Left ventricle myocardium inferior (tissue), 1 donor: ENCODE measurements at places on chromosomes 2 and 18.

- DNase-seq, result no peak
Measured at GRCh38 chr2:180133736-180134135, 126.6 kb upstream of the CWC22 start.

GRCh38 chr2:222568865-222569264 lies 87.0 kb downstream of the FARSB start:
- peak; percentile 34 for DNase-seq

- DNase-seq, result no peak
Measured at GRCh38 chr18:853471-853870, 41.4 kb upstream of the YES1 start.

- no peak for DNase-seq
Measured at GRCh38 chr18:51150113-51150700, 47.3 kb downstream of the MEX3C start.

DNA sequence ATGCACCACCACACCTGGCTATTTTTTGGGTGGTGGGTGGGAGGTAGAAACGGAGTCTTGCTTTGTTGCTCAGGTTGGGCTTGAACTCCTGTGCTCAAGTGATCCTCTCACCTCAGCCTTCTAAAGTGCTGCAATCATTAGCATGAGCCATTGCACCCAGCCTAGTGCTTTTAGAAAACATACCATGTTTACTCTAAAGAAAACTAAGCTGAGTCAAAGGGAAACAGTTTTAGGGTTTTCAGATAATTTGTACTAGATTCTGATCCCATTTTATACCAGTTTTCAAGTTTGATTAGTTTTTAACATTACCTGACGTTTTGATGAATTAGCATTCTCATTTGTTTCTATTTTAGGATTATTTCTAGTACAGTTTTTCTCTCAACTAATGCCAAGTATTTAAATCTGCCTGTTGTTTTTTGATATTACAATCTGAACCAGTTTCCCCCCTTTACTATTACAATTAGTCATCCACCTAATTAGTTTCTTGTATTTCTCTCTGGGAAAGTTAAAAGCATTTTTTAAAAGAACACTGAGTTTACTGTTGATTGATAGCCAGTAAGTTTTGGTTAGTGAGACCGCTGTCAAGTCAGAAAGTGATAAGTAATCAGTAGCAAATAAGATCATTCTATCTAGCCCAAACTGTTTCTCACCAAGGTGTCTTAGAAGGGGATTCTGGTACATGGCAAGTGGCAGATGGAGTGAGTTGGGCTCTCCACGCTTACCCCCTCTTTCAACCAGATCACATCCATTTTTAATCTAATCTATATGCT lies 24.2 kb upstream of the TBR1 start:
- no peak for DNase-seq

DNA sequence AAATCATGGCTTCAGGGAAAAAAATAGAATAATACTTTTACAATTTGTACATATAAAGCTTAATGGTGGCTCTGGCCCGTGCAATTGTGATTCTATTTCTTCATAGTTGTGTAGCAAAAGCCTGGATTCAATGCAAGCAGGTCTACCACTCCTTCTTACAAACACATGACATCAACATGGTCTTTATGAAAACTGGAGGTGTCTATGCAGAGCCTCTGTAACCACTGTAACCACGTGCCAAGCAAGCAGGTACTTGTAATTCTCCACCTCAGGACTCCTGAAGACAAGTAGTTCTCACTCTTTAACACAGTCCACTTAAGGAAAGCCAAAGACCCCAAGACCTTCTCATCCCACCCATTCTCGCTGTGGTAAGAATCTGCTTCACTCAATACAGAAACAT lies 62.6 kb downstream of the METTL4 start:
- DNase-seq, result no peak

- no peak for DNase-seq
Measured at GRCh38 chr2:84880395-84880644, 564 bp downstream of the TRABD2A start.

- no peak for DNase-seq
Measured at GRCh38 chr2:43737097-43737854, 36.6 kb upstream of the DYNC2LI1 start.

DNA sequence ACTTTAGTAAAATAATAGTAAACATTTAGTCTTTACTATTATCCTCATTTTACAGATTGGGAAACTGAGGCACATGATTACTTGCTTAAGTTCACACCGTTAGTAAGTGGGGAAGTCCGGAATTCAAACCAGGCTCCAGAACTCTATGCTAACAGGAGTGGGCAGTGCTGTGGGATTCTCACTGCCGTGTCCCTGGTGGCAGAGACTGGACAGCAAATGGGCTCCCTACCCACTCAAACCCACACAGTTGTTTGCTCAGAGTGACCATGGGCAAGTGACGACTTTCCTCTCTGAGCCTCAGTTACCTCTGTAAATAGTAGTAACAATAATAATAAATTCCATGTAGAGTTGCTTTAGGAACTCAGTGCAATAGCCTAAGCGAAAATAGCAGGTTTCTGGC lies 24.0 kb downstream of the MAIP1 start:
- DNase-seq, result no peak

GRCh38 chr2:98911376-98912154 lies 24.5 kb downstream of the CRACDL start:
- no peak for DNase-seq

DNA sequence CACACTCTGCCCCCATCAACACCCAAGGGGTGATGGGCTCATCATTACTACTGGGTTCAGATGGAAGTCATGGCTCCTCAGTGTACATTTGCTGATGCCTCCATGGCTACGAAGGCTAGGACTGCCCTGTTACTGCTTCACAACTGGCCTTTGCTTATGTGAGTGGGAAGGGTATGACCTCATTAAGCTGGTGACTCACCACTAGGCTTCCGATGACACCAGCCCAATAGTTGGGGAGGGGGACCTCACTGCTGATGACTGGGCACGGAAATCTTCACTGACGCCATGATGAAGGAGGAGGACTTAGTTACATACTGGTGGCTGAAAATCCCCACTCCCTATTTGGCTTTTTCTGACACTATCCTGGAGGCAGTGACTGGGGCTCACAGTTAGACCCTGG lies 263.2 kb downstream of the CMPK2 start:
- no peak for DNase-seq

- peak; percentile 46 for DNase-seq
Measured at GRCh38 chr2:38947241-38948239, 57.9 kb downstream of the ARHGEF33 start.

DNA sequence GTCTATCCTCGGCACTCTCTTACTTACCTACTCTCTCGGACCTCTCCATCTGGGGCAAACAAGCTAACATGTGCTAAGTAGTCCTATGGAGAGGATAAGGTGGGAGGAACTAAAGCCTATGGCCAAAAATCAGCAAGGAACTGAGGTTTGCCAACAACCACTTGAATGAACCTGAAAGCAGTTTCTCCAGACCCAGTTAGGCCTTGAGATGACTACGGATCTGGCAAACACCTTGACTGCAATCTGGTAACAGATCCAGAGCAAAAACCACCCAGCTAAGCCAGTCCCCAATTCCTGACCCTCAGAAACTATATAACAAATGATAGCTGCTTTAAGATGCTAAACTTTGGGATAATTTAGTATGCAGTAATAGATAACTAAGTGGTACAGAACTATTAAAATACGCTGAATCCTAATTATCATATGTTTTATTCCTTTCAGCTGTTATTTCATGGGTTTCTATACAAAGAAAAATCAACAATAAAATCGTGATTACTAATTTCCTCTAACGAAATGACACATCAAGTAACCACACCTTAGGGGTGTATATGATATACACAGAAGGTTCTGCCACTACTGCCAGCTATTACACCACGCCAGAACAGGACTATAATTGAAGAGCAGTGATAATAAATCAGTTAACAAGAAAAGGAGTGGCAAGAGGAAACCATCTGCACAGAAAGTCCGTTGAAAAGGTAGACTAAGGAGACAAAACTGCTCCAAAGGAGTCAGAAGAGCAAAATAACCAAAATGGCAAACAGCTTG lies 3.2 kb downstream of the FARSB start:
- no peak for DNase-seq

DNA sequence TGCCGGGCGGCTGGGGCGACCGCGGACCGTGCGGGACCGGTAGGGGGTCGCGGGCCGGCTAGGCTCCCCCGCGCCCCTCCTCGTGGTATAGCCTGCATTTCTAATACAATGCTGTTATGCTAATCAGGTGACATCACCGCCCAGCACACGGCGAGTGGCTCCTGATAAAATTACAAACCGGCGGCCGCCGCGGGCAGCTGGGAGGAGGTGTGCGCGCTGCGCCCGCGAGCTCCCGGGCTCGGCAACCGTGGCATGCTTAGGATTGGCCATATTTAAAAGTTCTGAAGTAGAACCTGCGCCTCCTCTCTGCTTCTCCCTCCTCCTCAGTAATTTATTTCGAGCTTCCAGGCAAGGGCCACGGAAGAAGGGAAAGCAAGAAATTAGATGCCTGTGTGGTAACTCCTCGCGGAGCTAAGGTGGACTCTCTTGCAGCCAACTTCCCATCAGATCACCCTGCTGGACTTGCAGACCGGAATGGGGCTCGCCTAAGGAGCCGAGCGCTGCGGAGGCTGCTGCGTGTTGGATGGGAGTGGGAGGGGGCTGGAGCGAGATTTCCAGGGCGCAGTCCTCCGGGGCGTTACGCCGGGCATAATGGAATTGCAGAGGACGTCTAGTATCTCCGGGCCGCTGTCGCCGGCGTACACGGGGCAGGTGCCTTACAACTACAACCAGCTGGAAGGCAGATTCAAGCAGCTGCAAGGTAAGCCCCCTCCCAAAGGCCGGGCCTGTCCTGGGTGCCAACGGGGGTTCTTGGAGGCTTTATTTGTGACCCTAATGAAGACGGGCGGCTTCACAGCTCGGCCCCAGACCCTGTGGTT lies 102.3 kb downstream of the SPTBN1 start:
- peak; percentile 53 for DNase-seq

GRCh38 chr2:7517088-7517487 lies 599.9 kb downstream of the RNF144A start:
- no peak for DNase-seq

GRCh38 chr2:105634198-105634597 lies 110.5 kb upstream of the NCK2 start:
- DNase-seq, result no peak

GRCh38 chr2:69151931-69152330 lies 139.0 kb downstream of the ANTXR1 start:
- DNase-seq, result peak; percentile 22

- no peak for DNase-seq
Measured at GRCh38 chr2:85800586-85800985, 46.8 kb downstream of the ATOH8 start.

- no peak for DNase-seq
Measured at GRCh38 chr2:28568533-28568932, 72.7 kb downstream of the PLB1 start.

DNA sequence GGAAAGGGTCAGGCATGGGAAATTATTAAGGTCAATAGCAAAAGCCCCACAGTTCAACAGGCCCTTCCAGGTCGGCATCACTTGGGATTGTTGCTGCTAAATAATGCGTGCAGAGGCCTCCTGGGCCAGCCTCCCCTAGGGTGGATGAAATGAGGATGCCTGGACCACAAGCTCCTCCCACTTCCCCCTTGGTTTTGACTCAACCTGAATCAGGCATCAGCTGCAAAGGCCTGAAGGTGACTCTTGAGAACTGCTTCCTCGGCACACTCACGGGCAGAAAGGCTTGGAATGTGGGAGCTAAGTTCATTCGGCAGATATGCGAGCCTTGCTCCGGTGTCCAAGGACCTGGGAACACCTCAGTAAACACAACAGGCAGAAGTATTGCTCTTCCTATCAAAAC lies 69.3 kb downstream of the MBP start:
- no peak for DNase-seq

- DNase-seq, result no peak
Measured at GRCh38 chr2:55009277-55010060, 40.8 kb downstream of the RTN4 start.

DNA sequence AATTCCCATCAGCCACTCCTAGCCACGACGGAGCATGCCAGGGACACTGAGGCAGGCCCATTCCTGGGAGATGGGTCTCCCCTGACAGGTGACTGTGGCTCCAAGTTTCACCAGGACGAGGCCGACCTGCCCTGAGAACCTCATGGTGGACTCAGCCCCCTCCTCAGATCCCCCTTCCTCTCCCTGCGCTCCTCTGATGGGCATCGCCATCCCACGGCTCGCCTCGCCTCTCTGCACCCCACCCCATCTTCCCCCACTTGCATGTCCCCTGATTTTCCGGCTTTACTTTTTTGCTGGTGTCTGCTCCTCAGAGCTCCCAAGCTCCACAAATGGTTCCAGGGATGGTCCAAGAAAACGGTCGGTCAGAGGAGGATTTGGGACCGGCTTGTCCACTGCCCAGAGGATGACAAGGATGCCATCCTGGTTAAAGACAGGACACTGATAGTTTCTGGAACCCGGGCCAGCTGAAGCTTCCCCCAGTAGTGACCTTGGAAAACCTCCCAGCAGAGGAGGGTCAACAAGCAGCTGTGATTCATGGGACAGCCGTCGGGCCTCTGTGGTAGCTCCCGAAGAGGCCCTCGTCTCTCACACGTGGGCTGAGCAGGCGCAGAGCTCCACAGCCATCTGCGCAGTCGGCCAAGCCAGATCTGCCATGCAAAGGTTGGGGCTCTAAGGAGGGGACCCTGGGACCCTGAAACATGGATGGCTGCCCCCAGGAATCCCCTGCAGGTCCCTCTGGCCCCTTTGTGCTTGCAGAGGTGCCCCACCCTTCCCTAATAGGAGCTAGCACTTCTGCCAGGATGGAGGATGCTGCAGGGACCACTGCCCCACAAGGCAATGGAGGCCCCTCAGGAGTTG lies 87.8 kb upstream of the SLC66A3 start:
- no peak for DNase-seq

- peak; percentile 29 for DNase-seq
Measured at GRCh38 chr2:136378712-136379595, 261.0 kb upstream of the CXCR4 start.
